Fibroblast of mammary gland (primary cell): ENCODE measurements at places on chromosomes 13 and 19.
A peak's percentile ranks its signal among the peaks of the same experiment; 100 is the strongest.

DNA sequence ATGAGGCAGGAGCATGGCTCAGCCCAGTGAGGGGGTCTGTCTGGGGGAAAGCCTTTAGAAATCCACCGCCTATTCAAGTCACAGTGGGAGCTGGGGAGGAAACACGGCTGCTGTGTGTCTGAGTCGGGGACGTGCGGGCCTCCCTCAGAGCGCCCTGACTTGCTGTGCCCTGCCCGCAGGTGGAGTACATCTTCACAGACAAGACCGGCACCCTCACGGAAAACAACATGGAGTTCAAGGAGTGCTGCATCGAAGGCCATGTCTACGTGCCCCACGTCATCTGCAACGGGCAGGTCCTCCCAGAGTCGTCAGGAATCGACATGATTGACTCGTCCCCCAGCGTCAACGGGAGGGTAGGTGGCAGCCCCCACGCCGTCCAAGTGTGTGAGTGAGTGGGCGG is 137.8 kb upstream of the MCF2L start:
- DNase-seq = no peak

DNA sequence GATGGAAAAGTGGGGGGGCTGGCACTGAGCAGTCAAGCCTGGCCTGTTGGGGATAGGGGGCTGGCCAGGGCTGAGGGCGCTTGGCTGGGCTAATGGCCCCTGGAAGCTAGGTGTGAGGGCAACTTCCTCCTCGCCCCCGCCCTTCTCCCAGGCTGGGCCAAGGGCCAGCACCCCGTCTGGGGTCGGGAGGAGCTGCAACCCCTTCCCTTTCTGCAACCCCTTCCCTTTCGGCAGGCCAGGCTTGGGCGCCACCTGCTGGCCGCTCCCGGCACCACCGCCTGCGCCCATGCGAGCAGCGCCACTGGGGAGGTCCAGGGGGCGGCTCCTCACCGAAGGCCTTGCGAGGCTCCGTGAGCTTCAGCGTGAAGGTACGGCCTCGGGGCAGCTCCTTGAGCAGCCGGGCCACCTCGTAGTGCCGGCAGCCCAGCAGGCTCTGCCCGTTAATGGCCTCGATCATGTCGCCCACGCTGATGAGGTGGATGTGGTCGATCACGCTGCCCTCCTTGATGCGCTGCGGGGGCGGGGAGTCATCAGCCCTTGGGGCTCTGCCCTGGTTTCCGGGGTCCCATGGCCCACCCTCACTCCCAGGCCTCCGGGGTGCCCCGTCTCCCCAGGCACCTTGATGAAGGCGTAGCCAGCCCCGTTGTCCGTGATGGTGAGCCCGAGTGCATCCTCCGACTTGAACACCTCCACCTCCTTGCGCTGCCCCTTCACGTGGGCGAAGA is 5.0 kb upstream of the PTGER1 start:
- no peak for DNase-seq

DNA sequence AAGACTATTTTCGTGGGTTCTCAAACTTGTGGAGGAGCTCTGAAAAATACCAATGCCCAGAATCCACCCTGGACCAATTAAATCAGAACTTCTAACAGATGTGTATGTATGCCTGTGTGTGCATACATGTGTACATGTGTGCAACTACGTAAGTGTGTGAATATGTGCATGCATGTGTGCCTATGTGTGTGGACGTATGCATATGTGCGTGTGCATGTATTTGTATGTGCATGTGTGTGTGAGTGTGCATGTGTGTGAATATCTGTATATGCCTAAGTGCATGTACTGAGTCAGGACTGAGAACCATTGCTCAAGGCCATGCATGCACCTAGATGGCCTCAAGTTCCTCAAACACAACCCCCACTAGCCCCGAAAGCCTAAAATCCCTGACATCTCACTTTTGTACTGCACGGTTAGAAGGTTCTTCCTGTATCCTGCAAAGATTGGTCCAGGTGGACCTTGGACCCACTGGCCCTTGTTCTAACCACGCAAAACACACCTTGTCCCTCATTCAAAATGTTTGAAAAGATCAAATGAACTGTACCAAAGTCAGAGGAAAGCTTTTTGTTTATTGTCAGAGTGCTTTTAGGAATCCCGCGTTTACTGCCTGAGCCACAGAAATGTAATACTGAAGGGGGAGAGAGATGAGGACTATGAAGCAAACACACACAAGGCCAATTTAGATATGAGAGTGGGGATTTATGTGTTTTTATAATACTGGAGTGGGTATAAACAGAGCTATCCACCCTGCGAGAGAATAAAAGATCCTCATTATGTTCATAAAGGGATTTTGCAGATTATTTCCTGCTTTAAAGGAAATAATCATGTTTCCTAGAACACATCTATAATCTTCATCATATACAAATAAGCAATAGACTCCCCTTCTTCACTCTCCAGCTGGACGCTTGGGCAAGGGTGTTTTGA is 39.1 kb downstream of the LATS2 start:
- DNase-seq = no peak

GRCh38 chr19:10764340-10764894 is 46.5 kb downstream of the DNM2 start:
- DNase-seq = no peak

DNA sequence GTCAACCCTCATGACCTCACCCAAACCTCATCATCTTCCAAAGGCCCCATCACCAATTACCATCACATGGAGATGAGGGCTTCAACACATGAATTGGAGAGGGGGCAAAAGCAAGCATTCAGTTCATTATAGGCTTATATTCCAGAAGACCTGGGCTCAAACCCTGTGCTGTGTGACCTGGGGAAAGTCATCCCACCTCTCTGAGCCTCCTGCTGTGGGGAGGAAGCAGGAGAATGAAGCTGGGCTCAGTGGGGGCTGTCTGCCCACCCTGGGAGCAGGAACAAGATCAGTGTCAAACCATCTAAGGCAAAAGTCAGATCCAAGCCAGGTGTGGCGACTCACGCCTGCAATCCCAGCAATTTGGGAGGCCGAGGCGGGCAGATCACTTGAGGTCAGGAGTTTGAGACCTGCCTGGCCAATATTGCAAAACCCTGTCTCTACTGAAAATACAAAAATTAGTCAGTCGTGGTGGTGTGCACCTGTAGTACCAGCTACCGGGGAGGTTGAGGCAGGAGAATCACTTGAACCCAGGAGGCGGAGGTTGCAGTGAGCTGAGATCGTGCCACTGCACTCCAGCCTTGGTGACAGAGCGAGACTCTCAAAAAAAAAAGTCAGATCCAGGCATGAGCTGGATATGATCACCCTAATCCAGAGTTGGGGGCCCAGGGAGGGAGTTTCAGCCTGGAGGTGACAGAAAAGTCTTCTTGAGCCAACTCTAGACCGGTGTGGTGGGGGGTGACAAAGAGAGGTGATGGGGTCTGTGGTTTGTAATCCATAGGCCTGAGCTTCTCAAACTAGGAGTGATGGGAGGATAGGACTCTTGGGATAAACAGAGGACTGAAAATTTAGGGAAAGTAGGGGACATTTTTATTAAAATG is 1.6 kb upstream of the TPM4 start:
- no peak for DNase-seq

GRCh38 chr13:83881917-83882605 is at the start of gene SLITRK1:
Gene SLITRK1, minus strand, starts transcription at chr13:83882474. Its CDS starts 967 bp downstream, at chr13:83881507.
- peak; percentile 59 for DNase-seq

GRCh38 chr13:73948848-73949529 is 185.2 kb downstream of the KLF12 start:
- no peak for DNase-seq

- DNase-seq = no peak
Observed at GRCh38 chr13:98890925-98891324, 86.9 kb downstream of the DOCK9 start.
